Activated T-helper 1 cell treated with anti-CD3 and anti-CD28 coated beads, Interleukin-2, amount 50 U/mL, for 16 hours (primary cell): ENCODE measurements at places on chromosomes 12 and 14.

DNA sequence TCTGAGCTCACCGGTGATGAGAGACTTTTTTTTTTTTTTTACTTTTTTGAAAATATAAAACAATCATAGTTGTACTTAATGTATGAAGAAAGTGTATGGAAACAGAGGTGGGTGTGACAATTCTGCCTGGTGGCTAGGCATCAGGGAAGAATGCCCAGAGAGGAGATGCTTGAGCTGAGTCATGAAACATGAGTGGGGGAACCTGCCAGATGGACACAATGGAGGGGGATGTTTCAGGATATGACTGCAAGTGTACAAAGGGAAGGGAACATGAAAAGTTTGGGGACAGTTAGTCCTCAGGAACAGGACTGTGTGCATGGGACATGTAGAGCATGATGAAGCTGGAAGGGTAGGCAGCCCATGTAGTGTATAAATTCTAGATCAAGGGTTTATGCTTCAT, 274.2 kb upstream of the E2F7 start:
- no peak for DNase-seq

DNA sequence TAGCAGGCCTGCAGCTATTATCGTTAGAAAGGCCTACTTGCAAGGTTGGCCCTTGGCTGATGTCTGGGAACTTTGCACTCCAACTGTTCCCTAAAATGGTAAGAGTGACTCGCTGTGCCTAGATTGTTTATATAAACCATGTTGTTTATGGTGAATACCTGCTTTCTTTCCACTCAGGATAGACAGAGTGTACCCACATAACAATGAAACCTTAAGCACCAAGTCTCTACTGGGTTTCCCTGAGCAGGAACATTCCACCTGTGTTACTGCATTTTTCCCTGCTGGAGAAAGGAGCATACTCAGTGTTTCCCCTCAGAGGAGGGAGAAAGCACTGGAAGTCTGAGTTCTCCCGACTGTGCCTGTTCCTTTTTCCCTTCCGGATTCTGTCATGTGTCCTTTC, 32.8 kb downstream of the ERP29 start:
- no peak for DNase-seq

GRCh38 chr12:57219993-57220754, 3.6 kb downstream of the NXPH4 start:
- DNase-seq = no peak

- no peak for DNase-seq
These were observed 342.0 kb downstream of the SEC23A start for GRCh38 chr14:38761033-38761432.

GRCh38 chr12:97140355-97140754, 233.3 kb downstream of the NEDD1 start:
- DNase-seq = no peak
